Heart right ventricle (tissue), 16 donors: ENCODE measurements at places on chromosomes 5 and 9. TPM values are rescaled to one million over a fixed set of nuclear protein-coding genes. Genes with fewer than 3 reads are reported as not detected.

DNA sequence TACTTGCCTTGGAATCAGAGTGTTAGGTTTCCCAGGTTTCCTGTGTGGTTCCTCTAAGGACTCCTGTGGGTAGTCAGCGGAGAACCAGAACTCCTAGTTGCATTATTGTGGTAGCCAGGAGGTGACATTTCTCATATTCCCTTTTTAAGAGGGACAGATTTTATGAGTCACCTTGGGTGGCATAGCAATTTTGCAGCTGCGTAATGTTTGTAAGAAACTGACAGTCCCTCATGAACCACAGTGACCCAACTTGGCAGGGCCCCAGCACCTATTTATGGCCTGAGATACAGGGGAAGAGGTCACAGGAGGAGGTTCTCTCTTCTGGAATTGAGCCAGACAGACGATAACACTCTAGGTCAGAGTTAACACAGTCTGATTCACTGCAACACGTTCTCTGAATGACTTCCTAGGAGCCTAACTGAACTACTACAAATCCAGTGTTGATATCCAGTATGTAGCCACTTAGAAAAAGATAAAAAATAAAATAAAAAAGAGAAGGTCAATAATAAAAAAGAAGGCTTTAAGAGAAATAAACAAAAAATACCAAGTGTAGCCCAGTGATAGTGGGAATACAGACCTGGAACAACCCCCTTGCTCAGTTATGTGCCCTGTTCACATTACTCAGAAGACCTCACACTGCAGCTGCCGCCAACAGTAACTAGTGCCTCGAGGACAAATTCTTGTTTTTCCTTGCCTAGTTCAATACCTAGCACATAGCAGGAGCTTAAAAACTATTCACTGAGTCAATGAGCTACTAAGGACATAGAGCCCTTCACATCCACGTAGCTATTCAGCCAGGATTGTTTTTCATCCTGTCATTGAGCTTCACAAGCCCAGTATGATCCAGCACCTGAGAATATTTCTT is 50.7 kb upstream of the VLDLR start:
- no peak overlapping the region for H3K4me3 ChIP-seq
- peak overlapping the region; percentile 85 for H3K27ac ChIP-seq
- no peaks in the 10 kb centered on the region for H3K27me3 ChIP-seq
- H3K4me1 ChIP-seq = peaks cover 5% of the 10 kb centered on the region
- peak; percentile 95 for DNase-seq

GRCh38 chr9:15146268-15146700 is 160.7 kb downstream of the TTC39B start:
- H3K4me3 ChIP-seq = no peak overlapping the region
- no peaks in the 10 kb centered on the region for H3K36me3 ChIP-seq
- no peaks in the 10 kb centered on the region for H3K27me3 ChIP-seq

GRCh38 chr9:133406480-133407307 is 11.1 kb downstream of the REXO4 start:
- H3K4me3 ChIP-seq = no peak overlapping the region
- H3K27me3 ChIP-seq = no peaks in the 10 kb centered on the region
- H3K36me3 ChIP-seq = peaks cover 75% of the 10 kb centered on the region
- H3K4me1 ChIP-seq = no peaks in the 10 kb centered on the region

- no peak overlapping the region for H3K4me3 ChIP-seq
- no peaks in the 10 kb centered on the region for H3K36me3 ChIP-seq
- no peaks in the 10 kb centered on the region for H3K4me1 ChIP-seq
- no peaks in the 10 kb centered on the region for H3K27me3 ChIP-seq
- H3K27ac ChIP-seq = no peak overlapping the region
- no peak for DNase-seq
Observed at GRCh38 chr9:40913096-40913719, 215.3 kb downstream of the FOXD4L6 start.

The ACOT12 gene
- total RNA-seq = not detected

DNA sequence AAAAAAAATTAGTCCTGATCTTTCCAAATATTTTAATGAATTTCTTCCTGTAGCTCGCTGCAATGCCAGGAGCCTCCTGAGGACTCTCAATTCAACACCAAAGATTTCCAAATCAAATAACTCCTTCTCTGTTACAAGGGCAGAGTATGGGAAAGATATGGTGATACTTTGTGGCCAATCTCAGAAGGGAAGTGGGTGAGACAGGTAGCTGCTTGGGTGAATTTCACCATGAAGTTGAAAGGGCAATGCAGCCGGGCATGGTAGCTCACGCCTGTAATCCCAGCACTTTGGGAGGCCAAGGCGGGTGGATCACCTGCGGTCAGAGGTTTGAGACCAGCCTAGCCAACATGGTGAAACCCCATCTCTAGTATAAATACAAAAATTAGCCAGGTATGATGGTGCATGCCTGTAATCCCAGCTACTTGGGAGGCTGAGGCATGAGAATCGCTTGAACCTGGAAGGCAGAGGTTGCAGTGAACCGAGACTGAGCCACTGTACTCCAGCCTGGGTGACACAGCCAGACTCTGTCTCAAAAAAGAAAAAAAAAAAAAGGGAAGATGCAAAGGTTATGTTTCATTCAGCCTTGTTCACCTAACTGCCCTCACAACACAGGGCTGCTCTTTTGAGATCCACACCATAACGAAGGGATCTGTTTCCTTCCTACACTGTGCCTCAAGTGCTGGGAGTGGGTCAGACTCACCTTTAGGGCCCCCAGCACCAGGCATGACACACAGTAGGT is 58.6 kb downstream of the PTPN3 start:
- H3K27ac ChIP-seq = no peak overlapping the region
- H3K4me3 ChIP-seq = no peak overlapping the region

The SPAG8 gene
- 3.4 TPM for total RNA-seq

DNA sequence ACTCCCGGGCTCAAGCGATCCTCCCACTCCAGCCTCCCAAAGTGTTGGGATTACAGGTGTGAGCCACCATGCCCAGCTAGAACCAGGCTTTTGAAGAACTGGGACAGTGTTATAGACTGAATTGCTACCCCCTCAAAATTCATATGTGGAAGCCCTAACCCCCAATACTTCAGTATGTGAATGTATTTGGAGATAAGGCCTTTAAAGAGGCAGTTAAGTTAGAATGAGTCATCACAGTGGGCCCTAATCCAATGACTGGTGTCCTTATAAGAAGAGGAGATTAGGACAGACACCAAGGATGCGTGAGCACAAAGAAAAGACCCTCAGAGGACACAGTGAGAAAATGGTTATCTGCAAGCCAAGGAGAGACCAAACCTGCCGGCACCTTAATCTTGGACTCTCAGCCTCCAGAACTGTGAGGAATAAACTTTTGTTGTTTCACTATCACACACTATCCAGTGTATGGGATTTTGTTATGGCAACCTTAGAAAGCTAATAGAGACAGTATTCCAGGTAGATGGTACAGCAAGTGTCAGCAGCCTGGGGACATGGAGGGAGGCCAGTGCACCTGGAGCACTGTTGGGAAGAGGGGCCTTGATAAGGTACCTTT is 31.4 kb upstream of the ERGIC1 start:
- no peaks in the 10 kb centered on the region for H3K36me3 ChIP-seq
- no peak overlapping the region for H3K27ac ChIP-seq
- H3K4me1 ChIP-seq = peaks cover 4% of the 10 kb centered on the region
- no peak for DNase-seq

GRCh38 chr5:36882250-36882649 is 5.7 kb downstream of the NIPBL start:
- no peak for DNase-seq
- no peak overlapping the region for H3K4me3 ChIP-seq
- H3K36me3 ChIP-seq = peaks cover 10% of the 10 kb centered on the region

The GALNT12 gene
- 1.0 TPM for total RNA-seq

The NIPAL4 gene
- not detected for total RNA-seq

DNA sequence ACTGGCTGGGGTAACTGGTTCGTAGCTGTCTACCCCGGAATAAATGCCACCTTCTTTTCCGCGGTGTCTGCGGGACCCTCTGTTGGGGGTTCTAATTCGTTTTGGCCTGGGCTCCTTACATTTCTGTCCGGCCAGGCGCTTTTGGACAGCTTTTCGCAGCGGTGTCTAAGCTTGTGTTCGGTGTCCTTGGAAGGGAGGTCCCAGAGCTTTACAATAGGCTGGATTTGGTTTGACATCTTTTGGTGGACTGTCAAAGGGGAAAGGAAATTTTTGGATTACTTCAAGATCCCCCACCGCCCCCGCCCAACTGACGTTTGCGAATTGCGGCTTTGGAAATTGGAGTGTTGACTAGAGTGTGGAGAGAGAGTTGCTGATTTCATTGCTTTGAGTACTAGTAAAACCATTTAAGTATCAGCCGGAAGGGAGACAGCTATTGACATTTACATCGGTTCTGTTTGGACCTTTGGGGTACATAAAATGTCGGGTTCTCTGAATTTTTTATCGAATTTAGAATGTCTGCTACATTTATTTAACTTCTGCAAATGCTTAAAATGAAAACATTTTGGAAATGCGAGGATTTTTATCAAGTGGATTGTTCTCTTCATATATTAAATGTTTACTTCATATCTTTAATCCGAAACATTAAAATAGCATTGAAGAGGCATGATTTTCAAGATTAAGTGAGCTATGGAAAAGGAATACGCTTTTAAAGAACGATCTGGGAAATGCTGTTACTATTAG is 4.7 kb upstream of the PURA start:
- peaks cover 50% of the 10 kb centered on the region for H3K4me1 ChIP-seq
- H3K4me3 ChIP-seq = peak overlapping the region; percentile 67
- no peaks in the 10 kb centered on the region for H3K36me3 ChIP-seq
- DNase-seq = no peak
- no peak overlapping the region for H3K27ac ChIP-seq

The FAM163B gene
- total RNA-seq = not detected

The CACNA1B gene
- 0.37 TPM for total RNA-seq

- H3K4me1 ChIP-seq = no peaks in the 10 kb centered on the region
- H3K4me3 ChIP-seq = no peak overlapping the region
- no peak for DNase-seq
- H3K27ac ChIP-seq = no peak overlapping the region
Observed at GRCh38 chr5:147445917-147446316, 64.0 kb downstream of the DPYSL3 start.

The FOXD4 gene
- 0.13 TPM for total RNA-seq

The IL13 gene
- total RNA-seq = not detected

- H3K27me3 ChIP-seq = no peaks in the 10 kb centered on the region
- no peak overlapping the region for H3K27ac ChIP-seq
- no peak overlapping the region for H3K4me3 ChIP-seq
- DNase-seq = no peak
- no peaks in the 10 kb centered on the region for H3K36me3 ChIP-seq
Observed at GRCh38 chr5:145408048-145408341, 427.1 kb downstream of the PRELID2 start.

The MYMK gene
- total RNA-seq = not detected

DNA sequence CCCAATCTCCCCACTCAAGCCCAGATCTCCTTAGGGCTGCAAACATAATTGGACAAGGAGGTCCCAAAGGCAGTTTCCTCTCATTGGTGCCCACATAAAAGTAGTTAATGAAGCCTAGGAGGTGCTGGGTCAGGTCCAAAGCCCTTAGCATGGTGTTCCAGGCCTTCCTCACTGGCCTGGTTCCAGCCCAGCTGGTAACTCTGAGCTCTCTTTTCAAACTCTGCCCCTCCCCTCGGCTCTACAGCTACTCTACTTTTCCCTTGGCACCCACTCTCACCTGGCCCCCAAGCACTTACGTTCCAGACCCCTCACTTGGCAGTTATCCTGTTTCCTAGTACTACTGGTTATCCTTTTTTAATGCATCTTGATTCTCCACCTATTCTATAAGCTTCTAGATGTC is 9.9 kb downstream of the SEPTIN8 start:
- no peak for DNase-seq
- H3K27me3 ChIP-seq = no peaks in the 10 kb centered on the region
- H3K36me3 ChIP-seq = peaks cover 13% of the 10 kb centered on the region
- no peak overlapping the region for H3K4me3 ChIP-seq
- H3K4me1 ChIP-seq = peaks cover 71% of the 10 kb centered on the region

GRCh38 chr5:54529565-54529964 is 12.0 kb downstream of the SNX18 start:
- no peaks in the 10 kb centered on the region for H3K36me3 ChIP-seq
- H3K27ac ChIP-seq = no peak overlapping the region
- H3K4me3 ChIP-seq = no peak overlapping the region
- no peak for DNase-seq
- no peaks in the 10 kb centered on the region for H3K27me3 ChIP-seq

The SLC34A1 gene
- not detected for total RNA-seq

- no peaks in the 10 kb centered on the region for H3K36me3 ChIP-seq
- H3K4me3 ChIP-seq = no peak overlapping the region
- H3K27me3 ChIP-seq = no peaks in the 10 kb centered on the region
Observed at GRCh38 chr5:59069438-59070079, 486.7 kb downstream of the RAB3C start.

GRCh38 chr9:134624621-134625181 is 16.9 kb upstream of the COL5A1 start:
- H3K27ac ChIP-seq = no peak overlapping the region
- H3K36me3 ChIP-seq = no peaks in the 10 kb centered on the region
- no peaks in the 10 kb centered on the region for H3K27me3 ChIP-seq
- DNase-seq = no peak

DNA sequence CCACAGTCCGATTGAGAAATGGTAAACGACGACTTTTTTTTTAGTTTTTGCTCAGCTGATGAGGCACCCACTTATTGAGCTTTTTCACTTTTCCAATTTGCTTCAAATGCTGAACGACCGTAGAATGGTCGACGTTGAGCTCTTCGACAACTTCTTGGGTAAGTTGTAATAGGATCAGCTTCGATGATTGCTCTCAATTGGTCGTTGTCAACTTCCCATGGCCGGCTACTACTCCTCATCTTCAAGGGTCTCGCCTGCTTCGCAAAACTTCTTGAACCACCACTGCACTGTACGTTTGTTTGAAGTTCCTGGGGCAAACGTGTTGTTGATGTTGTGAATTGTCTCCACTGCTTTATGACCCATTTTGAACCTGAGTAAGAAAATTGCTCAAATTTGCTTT is 35.7 kb downstream of the NSD1 start:
- peaks cover 74% of the 10 kb centered on the region for H3K36me3 ChIP-seq
- H3K27ac ChIP-seq = no peak overlapping the region
- H3K27me3 ChIP-seq = no peaks in the 10 kb centered on the region
- peaks cover 10% of the 10 kb centered on the region for H3K4me1 ChIP-seq

DNA sequence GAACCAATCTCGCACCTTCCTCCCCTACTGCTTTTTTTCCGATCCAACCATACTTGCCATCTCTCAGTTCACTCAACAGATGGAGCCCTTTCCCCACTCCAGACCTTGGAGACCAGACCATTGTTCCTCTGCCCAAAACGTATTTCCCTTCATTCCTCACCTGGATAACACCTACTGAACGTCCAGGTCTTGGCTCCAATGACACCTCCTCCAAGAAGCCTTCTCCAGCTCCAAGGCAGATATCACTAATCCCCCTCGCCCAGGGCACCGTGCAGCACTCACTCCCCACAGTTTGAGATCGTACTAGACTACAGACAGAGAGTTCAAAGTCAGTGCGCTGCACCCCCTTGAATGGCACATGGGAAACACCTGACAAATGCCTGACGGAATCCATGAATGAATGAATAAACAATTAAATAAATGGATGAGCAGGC is 47.1 kb upstream of the AKNA start:
- DNase-seq = no peak
- no peak overlapping the region for H3K27ac ChIP-seq
- H3K27me3 ChIP-seq = no peaks in the 10 kb centered on the region
- no peaks in the 10 kb centered on the region for H3K36me3 ChIP-seq
